Activated CD8-positive, alpha-beta memory T cell treated with anti-CD3 and anti-CD28 coated beads, Interleukin-2, amount 10 ng/mL, durations not matched to agents 7 days and 5 days (primary cell): ENCODE measurements at places on chromosomes 1 and 21. TPM values are rescaled to one million over a fixed set of nuclear protein-coding genes. Genes with fewer than 3 reads are reported as not detected.

The RSPH1 gene
- not detected for total RNA-seq

The TRIM67 gene
- not detected for total RNA-seq

The CD160 gene
- total RNA-seq = 3.9 TPM

The MAP3K6 gene
- 10.6 TPM for total RNA-seq

The ANGPTL3 gene
- not detected for total RNA-seq

The PCSK9 gene
- not detected for total RNA-seq

The BGLAP gene
- 1.0 TPM for total RNA-seq

The CYYR1 gene
- not detected for total RNA-seq

The EDARADD gene
- total RNA-seq = 11.8 TPM

The ST3GAL3 gene
- total RNA-seq = 18.1 TPM

The LCE1B gene
- not detected for total RNA-seq

The OLFML3 gene
- total RNA-seq = 0.26 TPM

The SH2D1B gene
- total RNA-seq = not detected

The OPTC gene
- total RNA-seq = not detected

The IL24 gene
- not detected for total RNA-seq

The GNG4 gene
- total RNA-seq = 4.7 TPM

The MIGA1 gene
- total RNA-seq = 11.6 TPM

The NPHS2 gene
- total RNA-seq = not detected

The S100A16 gene
- total RNA-seq = not detected

The ARHGEF16 gene
- not detected for total RNA-seq

The LCE6A gene
- total RNA-seq = not detected

The NLRP3 gene
- total RNA-seq = 0.44 TPM

The STPG1 gene
- 5.6 TPM for total RNA-seq

The TRIM63 gene
- total RNA-seq = not detected

The OXCT2 gene
- 1.0 TPM for total RNA-seq

The GPR61 gene
- 0.16 TPM for total RNA-seq

The IL12RB2 gene
- 54.0 TPM for total RNA-seq

The LCE2C gene
- total RNA-seq = not detected

The KIF26B gene
- not detected for total RNA-seq

The AUNIP gene
- 8.1 TPM for total RNA-seq

The LRRC8D gene
- 27.7 TPM for total RNA-seq

The CA6 gene
- 10.1 TPM for total RNA-seq

The RNU1-4 gene
- total RNA-seq = 3,744 TPM

The ENAH gene
- total RNA-seq = not detected

The HJV gene
- total RNA-seq = not detected

The RGS7 gene
- not detected for total RNA-seq

The MRAP gene
- not detected for total RNA-seq

The SLC35F3 gene
- total RNA-seq = 13.8 TPM

The RORC gene
- total RNA-seq = 1.3 TPM

The ITGB2 gene
- total RNA-seq = 336 TPM

The LINGO4 gene
- 0.07 TPM for total RNA-seq

The KCNC4 gene
- 4.8 TPM for total RNA-seq
